Activated CD4-positive, alpha-beta T cell treated with anti-CD3 and anti-CD28 coated beads, Interleukin-2, amount 50 U/mL, for 24 hours (primary cell): ENCODE measurements at places on chromosomes 12 and 14.

- no peak for DNase-seq
These were observed 27.1 kb downstream of the LTBP2 start for GRCh38 chr14:74584951-74585350.

- no peak for DNase-seq
These were observed 274.6 kb downstream of the RAD51B start for GRCh38 chr14:68094158-68094557.

GRCh38 chr12:124762384-124762783 is 101.3 kb downstream of the SCARB1 start:
- no peak for DNase-seq

- DNase-seq = no peak
These were observed 29.4 kb upstream of the GALNT8 start for GRCh38 chr12:4690760-4691159.

DNA sequence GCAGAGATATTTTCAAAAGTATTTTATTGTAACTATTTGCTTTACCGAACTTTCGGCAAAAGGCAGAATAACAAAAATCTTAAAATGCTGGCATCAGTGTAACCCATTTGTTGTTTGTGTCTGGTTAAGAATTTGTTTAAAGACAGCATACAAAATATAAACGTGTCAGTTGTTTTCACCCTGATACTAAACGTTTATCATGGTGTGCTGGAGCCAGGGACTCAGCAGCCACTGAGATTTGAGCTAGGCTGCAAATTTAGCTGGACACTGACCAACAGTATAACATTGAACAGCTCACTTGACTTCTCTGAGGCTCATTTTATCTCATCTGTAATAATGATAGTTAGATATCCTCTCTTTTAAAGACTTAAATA is 183.7 kb downstream of the TMTC3 start:
- DNase-seq = no peak
